ENCODE measurements at places on chromosomes 2 and 18.

DNA sequence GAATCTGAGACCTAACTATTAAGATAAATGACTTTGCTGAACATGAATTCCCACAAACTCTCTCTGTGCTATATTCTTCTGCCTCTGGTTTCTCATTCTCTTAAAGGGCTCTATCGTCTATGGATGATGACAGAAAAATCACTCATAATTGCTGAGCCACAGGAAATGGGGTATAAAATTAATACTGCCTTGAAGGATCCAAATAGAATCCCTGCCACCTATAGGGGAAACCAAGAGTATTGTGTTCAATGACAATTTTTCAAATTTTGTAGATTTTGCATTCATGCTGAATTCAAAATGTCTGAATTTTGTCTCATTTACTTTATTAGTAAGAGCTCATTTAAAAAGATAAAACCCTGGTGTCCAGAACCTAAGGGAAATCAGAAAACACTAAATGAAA lies 235.8 kb downstream of the RBM43 start:
- no peaks in the 10 kb centered on the region for H3K36me3 ChIP-seq
- H3K27ac ChIP-seq = no peak overlapping the region
- H3K4me1 ChIP-seq = peaks cover 4% of the 10 kb centered on the region

DNA sequence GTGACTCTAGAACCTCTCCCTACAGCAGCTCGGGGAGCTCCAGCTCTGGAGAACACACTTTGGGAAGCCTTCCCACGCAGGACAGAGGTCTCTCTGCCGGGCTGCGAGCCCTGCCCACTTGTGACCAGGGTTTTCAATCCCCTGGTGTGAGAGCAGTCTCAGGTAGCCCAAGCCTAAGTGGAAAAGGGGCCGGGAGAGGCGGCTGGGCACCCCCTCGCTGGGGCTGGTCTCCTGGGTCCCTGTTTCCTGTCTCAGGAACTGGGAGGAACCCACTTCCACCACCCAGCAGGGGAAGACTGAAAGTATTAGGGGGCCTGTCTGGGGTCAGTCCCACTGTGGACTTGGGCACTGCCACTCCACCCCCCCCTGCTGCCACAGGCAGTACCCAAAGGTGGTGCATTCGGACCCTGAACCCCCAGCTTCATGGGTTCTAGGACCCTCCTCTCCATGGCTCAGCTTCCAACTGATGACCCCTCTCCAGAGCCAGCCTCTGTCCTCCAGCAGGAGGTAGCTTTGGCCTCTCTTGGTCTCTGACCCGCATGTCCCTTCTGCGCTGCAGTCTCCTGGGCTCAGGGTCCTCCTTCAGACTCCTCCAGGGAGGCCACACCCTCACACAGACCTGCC lies 70.0 kb downstream of the RRM2 start:
- no peaks in the 10 kb centered on the region for H3K27me3 ChIP-seq
- H3K4me1 ChIP-seq = no peaks in the 10 kb centered on the region
- H3K4me3 ChIP-seq = no peak overlapping the region
- no peak for DNase-seq
- H3K27ac ChIP-seq = no peak overlapping the region
- H3K36me3 ChIP-seq = no peaks in the 10 kb centered on the region

DNA sequence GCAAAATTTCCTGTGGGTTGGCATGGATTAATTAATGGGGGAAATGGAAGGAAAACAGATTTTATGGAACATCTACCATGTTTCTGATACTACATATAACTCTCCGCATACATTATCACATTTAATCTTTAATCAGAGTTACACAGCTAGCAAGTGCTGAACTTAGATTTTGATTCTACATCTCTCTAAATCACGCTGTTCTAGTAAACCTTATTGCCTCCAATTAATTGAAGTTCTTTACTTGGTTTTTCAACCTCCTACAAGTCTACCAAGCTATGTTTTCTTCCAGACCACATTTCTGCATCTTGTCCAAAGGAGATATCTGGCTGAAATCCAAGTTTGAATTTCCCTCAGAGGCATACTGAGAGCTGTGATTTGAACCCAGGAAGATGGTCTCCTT lies 125.8 kb upstream of the GAREM1 start:
- H3K4me3 ChIP-seq = no peak overlapping the region
- H3K4me1 ChIP-seq = no peaks in the 10 kb centered on the region
- DNase-seq = no peak
- no peaks in the 10 kb centered on the region for H3K27me3 ChIP-seq
- no peaks in the 10 kb centered on the region for H3K36me3 ChIP-seq

GRCh38 chr2:130336877-130337734 lies 5.6 kb upstream of the IMP4 start:
- DNase-seq = peak; percentile 90
- peaks cover 9% of the 10 kb centered on the region for H3K36me3 ChIP-seq
- peak overlapping the region; percentile 60 for H3K4me3 ChIP-seq
- H3K27ac ChIP-seq = peak overlapping the region; percentile 68
- H3K27me3 ChIP-seq = no peaks in the 10 kb centered on the region

GRCh38 chr2:158745067-158745865 lies 49.9 kb upstream of the DAPL1 start:
- no peaks in the 10 kb centered on the region for H3K36me3 ChIP-seq
- no peak overlapping the region for H3K4me3 ChIP-seq
- H3K27me3 ChIP-seq = no peaks in the 10 kb centered on the region
- DNase-seq = peak; percentile 65
- H3K27ac ChIP-seq = no peak overlapping the region
- no peaks in the 10 kb centered on the region for H3K4me1 ChIP-seq

GRCh38 chr2:20433946-20434553 lies 12.8 kb upstream of the RHOB start:
- H3K27me3 ChIP-seq = no peaks in the 10 kb centered on the region
- peaks cover 5% of the 10 kb centered on the region for H3K4me1 ChIP-seq
- H3K4me3 ChIP-seq = no peak overlapping the region
- no peak for DNase-seq
- H3K36me3 ChIP-seq = no peaks in the 10 kb centered on the region
- H3K27ac ChIP-seq = no peak overlapping the region

- H3K27ac ChIP-seq = no peak overlapping the region
- no peaks in the 10 kb centered on the region for H3K36me3 ChIP-seq
- no peaks in the 10 kb centered on the region for H3K4me1 ChIP-seq
- DNase-seq = no peak
- H3K27me3 ChIP-seq = no peaks in the 10 kb centered on the region
Measured at GRCh38 chr2:150485871-150486538, 1.5 kb downstream of the RND3 start.

DNA sequence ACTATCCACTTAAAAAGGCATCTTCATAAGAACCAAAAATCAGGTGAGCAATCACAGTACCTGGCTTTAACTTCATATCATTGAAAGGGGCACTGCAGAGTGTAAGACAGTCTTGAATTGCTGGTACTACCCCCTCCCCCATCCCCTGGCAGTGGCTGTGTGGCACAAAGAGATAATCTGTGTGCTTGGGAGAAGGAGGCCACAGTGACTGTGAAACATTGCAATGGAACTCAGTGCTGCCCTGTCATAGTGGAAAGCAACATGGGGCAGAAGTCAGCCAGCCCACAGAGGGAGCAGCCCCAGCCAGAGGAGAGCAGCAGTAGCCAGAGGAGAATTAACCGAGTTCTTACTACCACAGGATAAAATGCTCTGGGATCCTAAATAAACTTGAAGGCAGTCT lies 45.3 kb upstream of the UGP2 start:
- no peak overlapping the region for H3K27ac ChIP-seq
- no peaks in the 10 kb centered on the region for H3K27me3 ChIP-seq
- H3K4me1 ChIP-seq = no peaks in the 10 kb centered on the region
- DNase-seq = no peak
- no peaks in the 10 kb centered on the region for H3K36me3 ChIP-seq

GRCh38 chr2:177723235-177723634 lies 330.7 kb downstream of the AGPS start:
- H3K36me3 ChIP-seq = no peaks in the 10 kb centered on the region
- no peaks in the 10 kb centered on the region for H3K27me3 ChIP-seq
- no peak overlapping the region for H3K27ac ChIP-seq
- DNase-seq = no peak
- H3K4me3 ChIP-seq = no peak overlapping the region

- H3K4me1 ChIP-seq = no peaks in the 10 kb centered on the region
- no peak for DNase-seq
- H3K27me3 ChIP-seq = peaks cover 4% of the 10 kb centered on the region
- no peak overlapping the region for H3K4me3 ChIP-seq
- H3K27ac ChIP-seq = no peak overlapping the region
- H3K36me3 ChIP-seq = no peaks in the 10 kb centered on the region
Measured at GRCh38 chr2:107108556-107108955, 222.6 kb upstream of the ST6GAL2 start.

DNA sequence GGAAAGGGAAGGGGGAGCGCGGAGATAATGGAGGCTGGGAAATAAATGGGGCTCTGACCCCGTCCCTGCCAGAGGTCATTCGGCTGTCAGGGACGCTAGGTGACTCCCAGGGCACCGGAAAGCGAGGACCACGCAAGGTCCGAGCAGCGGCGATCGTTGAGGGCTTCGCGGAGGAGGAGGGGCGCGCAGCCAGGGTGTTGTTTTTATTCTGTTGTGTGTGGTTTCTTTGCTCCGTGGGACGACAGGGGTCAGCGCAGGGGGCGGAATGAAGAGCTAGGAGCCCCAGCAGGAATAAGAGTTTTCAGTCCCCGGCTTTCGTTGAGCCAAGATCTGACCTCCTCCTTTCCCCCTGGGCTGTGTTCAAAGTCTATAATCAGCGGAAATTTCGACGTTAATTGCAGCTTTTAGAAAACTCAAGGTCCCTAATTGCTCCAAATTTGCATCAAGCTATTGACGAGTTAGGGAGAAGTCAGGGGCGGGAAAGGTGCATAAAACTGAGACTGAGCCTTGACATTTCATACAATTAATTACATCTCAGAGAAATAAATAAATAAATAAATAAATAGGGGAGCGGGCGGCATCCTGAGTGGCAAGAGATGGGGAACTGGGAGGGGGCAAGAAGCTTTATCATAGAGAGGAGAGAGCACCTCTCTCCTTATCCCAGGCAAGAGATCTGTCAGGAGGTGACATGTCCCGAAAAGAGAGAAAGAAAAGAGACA lies 2.2 kb downstream of the GAD1 start:
- peaks cover 23% of the 10 kb centered on the region for H3K4me1 ChIP-seq
- H3K27ac ChIP-seq = no peak overlapping the region
- no peaks in the 10 kb centered on the region for H3K36me3 ChIP-seq
- H3K4me3 ChIP-seq = no peak overlapping the region

DNA sequence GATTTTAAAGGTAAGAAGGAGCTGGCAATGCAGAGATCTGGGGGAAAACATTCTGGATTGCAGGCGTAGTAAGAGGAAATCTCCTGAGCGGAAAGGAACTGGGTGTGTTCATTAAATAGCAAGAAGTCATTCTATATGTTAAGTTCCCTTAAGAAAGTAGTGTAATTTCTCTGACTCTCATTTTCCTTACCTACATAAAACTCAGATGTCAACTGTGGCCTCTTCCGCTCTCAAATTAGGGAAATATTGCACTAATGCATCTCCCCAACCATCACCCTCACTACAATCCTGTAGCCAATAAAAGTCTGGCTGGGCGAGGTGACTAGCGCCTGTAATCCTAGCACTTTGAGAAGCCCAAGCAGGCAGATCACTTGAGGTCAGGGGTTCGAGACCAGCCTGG lies 89.0 kb upstream of the CDC42EP3 start:
- no peaks in the 10 kb centered on the region for H3K36me3 ChIP-seq
- no peak for DNase-seq
- no peaks in the 10 kb centered on the region for H3K4me1 ChIP-seq
- no peak overlapping the region for H3K4me3 ChIP-seq

- no peak overlapping the region for H3K4me3 ChIP-seq
- H3K36me3 ChIP-seq = no peaks in the 10 kb centered on the region
- H3K27me3 ChIP-seq = no peaks in the 10 kb centered on the region
Measured at GRCh38 chr2:124246170-124246569, 221.1 kb downstream of the CNTNAP5 start.

DNA sequence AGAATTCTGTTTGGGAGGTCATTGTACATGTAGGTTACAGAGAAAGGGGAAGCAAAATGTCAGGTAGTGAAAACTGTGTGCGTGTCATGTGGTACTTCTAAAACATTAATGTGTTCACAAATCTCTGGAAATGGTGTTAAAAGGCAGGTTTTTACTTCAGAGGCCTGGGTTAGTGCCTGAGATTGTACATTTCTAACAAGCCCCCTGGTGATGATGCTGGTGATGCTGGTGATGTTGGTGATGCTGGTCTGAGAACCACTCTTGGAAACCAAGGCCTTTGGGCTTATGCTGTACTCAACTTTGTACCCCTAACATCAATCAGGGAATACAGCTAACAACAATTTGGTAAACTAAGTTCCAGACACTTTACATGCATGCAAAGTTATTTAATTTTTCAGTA lies 187.1 kb downstream of the SCG2 start:
- no peak for DNase-seq
- no peaks in the 10 kb centered on the region for H3K27me3 ChIP-seq
- no peaks in the 10 kb centered on the region for H3K36me3 ChIP-seq
- H3K4me3 ChIP-seq = no peak overlapping the region
- H3K4me1 ChIP-seq = no peaks in the 10 kb centered on the region
- H3K27ac ChIP-seq = no peak overlapping the region

DNA sequence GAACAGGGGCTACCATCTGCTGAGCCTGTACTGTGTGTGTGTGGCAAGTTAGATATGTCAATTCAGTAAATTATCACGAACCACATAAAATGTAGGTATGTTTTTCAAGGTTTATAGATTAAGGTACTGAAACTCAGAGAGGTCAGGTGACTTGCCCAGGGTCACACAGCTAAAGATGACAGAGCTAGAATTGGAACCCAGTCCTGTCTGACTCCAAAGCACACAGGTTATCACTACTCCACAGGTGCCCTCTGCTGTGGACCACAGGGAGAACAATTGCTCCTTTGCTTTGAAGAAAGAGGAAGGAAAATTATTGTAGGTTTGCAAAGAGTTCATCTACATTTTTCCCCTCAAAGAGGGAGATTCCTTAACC lies 229.7 kb upstream of the AGAP1 start:
- DNase-seq = no peak
- H3K27ac ChIP-seq = no peak overlapping the region
- no peaks in the 10 kb centered on the region for H3K36me3 ChIP-seq
- H3K4me3 ChIP-seq = no peak overlapping the region
- H3K27me3 ChIP-seq = no peaks in the 10 kb centered on the region

- peak overlapping the region; percentile 49 for H3K27ac ChIP-seq
- H3K36me3 ChIP-seq = no peaks in the 10 kb centered on the region
- peaks cover 55% of the 10 kb centered on the region for H3K4me1 ChIP-seq
- H3K4me3 ChIP-seq = no peak overlapping the region
Measured at GRCh38 chr18:13653746-13654433, 72.5 kb downstream of the FAM210A start.

- no peaks in the 10 kb centered on the region for H3K27me3 ChIP-seq
- no peaks in the 10 kb centered on the region for H3K36me3 ChIP-seq
- H3K4me1 ChIP-seq = peaks cover 38% of the 10 kb centered on the region
- H3K4me3 ChIP-seq = no peak overlapping the region
Measured at GRCh38 chr18:41131050-41131449, 824.0 kb upstream of the PIK3C3 start.

GRCh38 chr2:212904646-212905045 lies 246.8 kb downstream of the IKZF2 start:
- H3K4me1 ChIP-seq = no peaks in the 10 kb centered on the region
- H3K27me3 ChIP-seq = no peaks in the 10 kb centered on the region
- H3K4me3 ChIP-seq = no peak overlapping the region

- H3K4me3 ChIP-seq = peak overlapping the region; percentile 96
- H3K27me3 ChIP-seq = no peaks in the 10 kb centered on the region
- peaks cover 49% of the 10 kb centered on the region for H3K36me3 ChIP-seq
- peaks cover 52% of the 10 kb centered on the region for H3K4me1 ChIP-seq
- peak; percentile 90 for DNase-seq
Measured at GRCh38 chr2:152718909-152719645, 657 bp downstream of the ARL6IP6 start.
